H9 (cell line): ENCODE measurements at places on chromosomes 4 and X.

- DNase-seq: no peak
These were observed 202.2 kb downstream of the TRIML1 start for GRCh38 chr4:188341428-188341827.

DNA sequence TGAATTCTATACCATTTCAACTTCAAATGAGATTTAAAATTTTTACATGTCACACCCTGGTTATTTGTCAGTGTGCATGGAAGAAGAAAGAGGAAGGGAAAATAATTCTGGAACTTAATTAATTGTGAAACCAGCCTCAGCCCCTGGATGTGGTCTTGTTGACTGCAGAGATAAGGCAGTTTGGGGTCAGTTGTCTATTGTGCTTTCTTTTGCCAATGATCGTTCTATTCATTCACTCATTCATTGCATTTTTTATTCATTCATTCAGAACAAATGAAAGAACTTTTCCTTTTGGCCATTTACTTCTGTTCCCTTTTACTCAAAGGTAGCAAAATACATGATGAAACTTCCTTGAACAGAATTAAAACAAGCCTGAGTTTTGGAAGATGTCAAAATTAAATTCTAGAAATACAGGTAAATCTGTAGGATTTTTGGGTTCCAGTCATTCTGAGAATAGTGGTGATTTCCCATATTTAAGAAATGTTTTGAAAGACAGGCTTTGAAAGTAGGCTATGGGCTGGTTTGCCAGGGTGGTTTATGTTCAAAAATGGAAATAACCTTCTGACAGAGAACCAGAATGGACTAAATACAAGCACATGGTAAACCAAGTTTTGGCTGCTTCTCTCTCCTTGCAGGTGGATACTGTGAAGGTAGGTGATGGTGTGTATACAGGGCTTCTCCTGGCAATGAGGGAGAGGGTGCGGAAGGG is 35.7 kb downstream of the PARM1 start:
- no peak for DNase-seq

DNA sequence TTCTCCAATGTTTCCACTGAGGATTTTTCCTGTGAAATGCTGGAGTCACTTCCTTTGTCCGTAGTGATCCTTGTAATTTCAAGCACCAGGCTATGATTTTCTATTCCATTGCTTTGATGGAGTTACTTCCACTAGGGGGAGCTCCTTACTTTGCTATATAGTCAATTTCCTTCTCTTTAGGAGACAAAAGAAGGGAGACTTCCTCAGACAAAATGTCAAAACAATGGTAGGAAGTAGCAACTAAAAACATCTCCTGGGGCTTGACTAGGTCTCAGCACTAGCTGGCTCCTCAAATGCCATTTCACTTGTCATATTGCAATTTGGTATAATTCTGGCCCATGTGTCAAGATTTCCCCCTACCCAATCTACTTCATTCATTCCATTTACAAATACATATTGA is 24.1 kb downstream of the ZCCHC12 start:
- DNase-seq: no peak

DNA sequence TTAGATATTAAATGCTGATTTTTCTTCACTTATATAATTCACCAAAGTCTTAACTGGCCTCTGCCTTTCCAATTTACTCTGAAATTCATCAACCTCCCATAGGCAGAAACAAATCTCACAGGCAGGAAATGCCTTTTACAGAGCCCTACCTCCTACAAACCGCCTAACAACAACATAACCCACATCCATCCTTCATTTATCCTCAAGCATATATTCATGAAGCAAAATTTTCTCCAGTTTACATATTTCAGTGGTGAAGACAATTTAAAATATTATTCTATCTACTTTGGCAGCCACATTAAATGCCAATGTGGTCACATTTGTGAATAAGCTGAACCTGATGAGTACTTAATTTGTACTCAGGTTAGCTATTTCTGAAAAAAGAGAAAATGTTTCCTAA is 30.3 kb downstream of the SEPSECS start:
- no peak for DNase-seq

DNA sequence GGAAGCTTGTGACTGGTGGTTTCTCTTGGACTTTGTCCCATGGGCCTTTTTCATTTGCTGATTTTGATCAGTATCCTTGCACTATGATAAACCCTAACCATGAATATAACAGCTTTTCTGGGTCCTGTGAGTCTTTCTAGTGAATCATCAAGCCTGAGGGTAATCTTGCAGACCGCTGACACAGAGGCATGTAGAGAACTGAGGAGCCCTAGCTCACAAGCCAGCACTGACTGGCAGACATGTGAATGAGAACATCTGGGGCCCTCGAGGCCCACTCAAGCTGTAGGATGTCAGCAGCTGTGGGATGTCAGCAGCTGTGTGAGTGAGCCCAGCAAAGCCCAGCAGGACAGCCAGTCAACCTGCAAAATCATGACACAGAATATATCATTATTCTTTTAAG is 36.7 kb downstream of the HMGB3 start:
- DNase-seq: no peak

GRCh38 chrX:74104356-74105015 is 199.5 kb upstream of the ZCCHC13 start:
- DNase-seq: no peak

GRCh38 chr4:22680065-22680642 is 12.6 kb upstream of the GBA3 start:
- no peak for DNase-seq
